MM.1S (cell line): ENCODE measurements at places on chromosomes 5 and 9.

GRCh38 chr5:147223948-147224791 is 10.7 kb upstream of the STK32A start:
- DNase-seq = peak; percentile 45

DNA sequence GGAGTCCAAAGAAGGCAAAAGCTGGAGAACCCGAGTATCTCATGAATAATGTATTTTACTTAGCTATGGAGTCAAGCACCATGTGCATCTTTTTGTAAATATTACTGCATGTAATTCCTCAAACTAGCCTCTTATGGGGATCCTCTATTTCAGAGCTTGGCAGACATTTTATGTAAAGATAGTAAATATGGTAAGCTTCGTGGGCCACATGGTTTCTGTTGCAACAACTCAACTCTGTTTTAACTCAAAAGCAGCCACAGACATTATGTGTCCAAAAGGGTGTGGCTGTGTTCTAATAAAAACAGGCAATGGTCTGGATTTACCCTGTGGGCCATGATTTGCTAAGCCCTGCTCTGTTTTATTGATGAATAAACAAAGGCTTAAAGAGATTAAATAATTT is 17.3 kb downstream of the DAPK1 start:
- no peak for DNase-seq

- no peak for DNase-seq
Observed at GRCh38 chr5:151630088-151630487, 39.0 kb upstream of the FAT2 start.

GRCh38 chr5:80837679-80838078 is 122.5 kb upstream of the RASGRF2 start:
- DNase-seq = peak; percentile 45

DNA sequence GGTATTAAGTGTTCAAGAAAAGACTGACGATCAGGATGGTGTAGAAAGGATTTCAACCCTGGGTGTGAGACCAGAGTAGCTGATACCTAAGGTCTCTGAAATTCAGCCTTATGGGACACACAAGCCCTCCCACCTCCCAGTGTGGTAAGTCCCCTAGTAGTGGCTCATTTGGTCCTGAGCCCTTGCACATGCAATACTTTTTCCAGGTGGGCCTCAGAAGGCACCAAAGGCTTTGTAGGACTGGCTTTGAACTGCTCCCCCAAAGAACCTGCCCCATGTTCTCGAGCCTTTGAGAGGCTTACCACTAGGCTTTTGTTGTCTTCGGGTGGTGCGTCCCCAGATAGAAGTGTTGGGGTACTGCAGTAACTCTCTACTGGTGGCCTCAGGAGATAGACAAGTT is 803 bp downstream of the GARIN3 start:
- DNase-seq = no peak

DNA sequence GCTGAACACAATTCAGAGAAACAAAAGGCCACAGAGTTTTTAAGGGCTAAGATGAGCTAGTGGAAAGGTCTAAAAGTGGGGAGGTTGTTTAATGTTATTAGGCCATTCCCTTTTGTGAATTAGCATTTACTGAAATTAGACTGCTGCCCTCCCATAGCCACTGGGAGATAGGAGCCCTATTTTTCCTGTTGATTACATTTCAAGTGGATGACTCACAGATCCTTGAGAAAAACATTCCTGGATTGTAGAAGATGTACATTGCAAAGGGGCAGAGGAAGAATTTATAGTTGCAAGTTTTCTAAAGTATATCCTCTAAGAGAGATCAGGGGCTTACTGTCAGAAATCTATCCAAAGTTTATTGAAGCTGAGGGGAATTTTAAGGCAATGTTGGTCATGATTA is 367.1 kb upstream of the IZUMO3 start:
- no peak for DNase-seq

DNA sequence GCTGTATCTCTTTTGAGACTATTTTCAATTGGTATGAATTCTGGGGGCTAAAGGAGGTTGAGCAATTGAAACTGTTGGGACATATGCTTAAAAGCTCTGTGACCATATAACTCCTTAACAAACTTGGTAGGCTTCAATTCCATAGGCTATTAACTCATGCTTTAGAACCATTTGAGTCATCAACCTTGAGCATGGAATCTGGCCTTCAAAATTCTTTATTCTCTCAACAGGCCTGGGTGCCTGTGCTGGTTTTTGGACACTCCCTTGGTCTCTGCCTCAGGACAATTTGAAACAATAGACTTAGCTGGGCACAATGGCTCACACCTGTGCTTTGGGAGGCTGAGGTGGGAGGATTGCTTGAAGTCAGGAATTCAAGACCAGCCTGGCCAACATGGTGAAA is 61.4 kb upstream of the EPB41L4A start:
- DNase-seq = no peak
